Activated CD4-positive, alpha-beta T cell treated with anti-CD3 and anti-CD28 coated beads, Interleukin-2, amount 10 ng/mL, durations not matched to agents 7 days and 5 days (primary cell): ENCODE measurements at places on chromosomes 11 and 22. TPM values are rescaled to one million over a fixed set of nuclear protein-coding genes. Genes with fewer than 3 reads are reported as not detected.

DNA sequence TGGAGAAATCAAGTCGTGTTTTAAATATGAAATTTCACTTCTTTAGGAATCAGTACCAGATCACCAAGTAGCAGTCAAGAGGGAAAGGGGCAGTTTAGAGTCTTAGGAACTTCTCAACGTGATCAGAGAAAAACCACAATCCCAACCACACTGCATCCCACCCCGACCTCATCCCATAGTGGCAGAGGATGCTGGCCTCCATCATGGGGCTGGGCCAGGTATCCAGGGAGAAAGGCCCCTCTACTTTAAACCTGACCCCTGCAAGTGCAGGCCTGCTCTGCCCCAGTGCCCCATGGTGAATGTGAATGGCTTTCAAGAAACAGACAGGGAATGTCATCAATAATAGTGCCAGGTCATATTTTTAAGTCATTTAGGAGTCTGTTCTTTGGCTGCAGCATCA is 12.1 kb downstream of the CHST1 start:
- no peak for DNase-seq

The MMP12 gene
- total RNA-seq = not detected

GRCh38 chr11:13118650-13119049 is 109.5 kb downstream of the RASSF10 start:
- DNase-seq = no peak

The LDHAL6A gene
- 0.15 TPM for total RNA-seq

DNA sequence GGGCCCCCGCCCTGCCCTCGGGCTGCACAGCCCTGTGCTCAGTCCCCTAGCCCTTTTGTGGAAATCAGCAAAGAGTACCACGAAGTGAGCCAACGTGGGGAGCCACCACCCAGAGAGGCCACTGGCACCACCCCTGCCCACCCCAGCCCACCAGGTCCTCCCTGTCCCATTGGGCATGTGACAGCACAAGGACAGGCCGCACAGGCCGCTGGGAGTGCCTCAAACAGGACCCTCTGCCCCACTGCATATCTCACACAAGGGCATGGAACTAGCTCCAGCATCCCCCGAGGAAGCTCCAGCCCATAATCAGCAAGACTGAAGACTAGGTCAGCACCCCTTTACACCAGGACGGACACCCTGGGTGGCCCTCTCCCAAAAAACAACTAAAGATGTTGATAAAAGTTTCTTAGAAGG is 29.7 kb downstream of the GNB1L start:
- DNase-seq = peak; percentile 3

DNA sequence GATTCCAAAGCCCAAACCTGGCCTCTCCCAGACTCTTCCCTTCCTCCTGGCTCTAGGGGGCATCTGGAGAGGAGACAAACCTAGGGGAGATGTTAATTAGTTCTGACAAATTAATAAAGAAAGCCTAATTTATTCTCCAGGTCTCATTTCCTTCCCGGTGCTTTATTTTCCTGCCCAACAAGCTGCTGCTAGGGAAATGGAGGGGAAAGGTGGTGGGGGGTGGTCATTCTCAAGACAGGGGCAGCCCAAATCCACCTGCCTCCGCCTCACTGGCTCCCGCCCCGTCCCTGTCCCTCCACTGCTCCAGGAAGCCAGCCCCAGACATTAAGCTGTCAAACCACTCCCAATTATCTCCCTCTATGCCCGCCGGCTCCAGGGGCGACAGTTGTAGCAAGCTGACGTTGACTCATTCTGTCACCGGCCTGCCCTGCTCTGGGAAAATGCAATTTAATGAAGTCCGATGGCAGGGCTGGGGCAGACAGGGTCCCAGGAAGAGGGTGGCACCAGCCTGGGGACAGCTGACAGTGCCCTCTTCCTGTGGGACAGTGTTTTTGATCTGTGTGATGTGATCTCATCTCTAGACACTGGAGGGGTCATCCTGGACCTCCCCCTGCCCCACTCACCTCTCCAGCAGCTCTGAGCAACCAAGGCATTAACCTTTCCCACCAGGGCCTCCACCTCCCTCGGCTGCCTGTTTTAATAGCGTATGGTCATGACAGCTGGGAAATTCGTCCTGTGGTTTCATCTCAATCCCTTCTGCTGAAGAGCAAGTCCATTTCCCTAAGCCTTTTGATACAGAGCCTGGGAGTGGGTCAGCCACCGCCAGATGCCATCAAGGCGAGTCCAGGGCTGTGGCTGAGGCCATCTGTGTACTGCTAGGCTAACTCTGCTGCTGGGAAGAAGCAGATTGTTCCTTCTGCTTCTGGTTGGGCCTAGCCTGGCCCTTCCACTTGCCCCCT is 27.1 kb downstream of the NECTIN1 start:
- no peak for DNase-seq

The ANO1 gene
- not detected for total RNA-seq

DNA sequence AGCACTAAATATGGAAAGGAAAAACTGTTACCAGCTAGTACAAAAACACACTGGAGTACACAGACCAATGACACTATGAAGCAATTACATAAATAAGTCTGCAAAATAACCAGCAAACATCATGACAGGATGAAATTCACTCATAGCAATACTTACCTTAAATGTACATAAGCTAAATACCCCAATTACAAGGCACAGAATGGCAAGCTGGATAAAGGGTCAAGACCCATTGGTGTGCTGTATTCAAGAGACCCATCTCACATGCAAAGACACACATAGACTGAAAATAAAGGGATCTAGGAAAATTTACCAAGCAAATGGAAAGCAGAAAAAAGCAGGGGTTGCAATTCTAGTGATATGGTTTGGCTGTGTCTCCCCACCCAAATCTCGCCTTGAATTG is 44.0 kb upstream of the CALCA start:
- DNase-seq = no peak

- no peak for DNase-seq
Observed at GRCh38 chr22:45554861-45555260, 52.2 kb downstream of the FBLN1 start.

The STX5 gene
- 41.0 TPM for total RNA-seq

The GAS2L1 gene
- 5.1 TPM for total RNA-seq

The PDE3B gene
- total RNA-seq = 101 TPM

DNA sequence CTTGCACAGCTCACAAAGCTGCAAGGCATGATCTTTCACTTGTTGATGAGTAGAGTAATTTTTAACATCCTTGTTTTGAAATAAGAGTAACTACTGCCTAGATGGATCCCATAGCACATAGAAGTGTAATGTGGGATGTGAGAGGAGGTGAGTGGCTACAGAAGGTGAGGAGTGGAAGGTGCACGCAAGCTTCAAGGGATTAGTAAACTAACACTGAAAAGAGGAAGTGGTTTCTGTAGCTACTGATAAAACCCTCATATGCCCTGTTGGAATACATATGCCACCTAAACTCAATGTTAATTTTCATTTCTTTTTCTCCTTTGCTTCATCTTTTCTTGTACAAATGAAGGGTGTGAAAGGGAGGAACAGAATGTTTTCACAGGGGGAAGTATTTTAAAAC is 22.0 kb upstream of the CTSC start:
- no peak for DNase-seq

DNA sequence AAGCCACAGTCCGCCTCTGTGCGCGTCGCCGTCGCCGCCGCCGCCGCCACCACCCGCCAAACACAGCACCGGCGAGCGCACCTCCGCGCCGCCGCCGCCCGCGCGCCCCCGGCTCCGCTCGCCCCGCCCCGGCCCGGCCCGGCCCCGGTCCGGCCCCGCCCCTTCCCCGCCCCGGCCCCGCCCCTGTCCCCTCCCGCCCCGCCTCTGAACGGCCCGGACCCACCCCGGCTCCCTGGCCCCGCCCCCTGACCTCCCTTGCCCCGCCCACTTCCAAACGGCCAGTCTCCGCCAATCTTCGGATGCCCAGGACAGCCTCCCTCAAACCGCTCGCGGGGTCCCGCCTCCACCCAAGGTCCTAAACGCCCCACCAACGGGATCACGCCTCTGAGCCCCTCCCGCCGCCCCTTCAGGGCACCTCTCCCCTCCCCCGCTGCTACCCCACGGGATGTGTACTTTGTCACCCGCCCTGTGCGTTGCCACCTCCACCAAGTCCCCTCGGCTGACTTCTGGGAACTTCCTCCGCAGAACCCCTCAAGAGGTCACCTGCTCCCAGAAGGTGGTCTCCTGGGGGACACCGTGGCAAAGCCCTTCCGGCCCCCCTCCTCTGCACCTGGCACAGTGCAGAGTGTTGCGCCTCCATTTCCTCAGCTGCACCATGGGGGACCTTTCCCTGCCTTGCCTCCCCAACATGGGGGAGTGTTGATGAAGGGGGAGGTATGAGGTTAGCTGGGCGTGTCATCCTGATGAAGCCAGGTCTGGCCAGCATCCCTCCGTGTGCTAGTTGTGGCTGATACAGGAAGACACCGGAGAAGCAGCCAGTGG is at the start of gene KIAA0930:
KIAA0930 (minus strand) TSS at position 85 of the 822 bp plus-strand sequence. CDS start 191 bp downstream, outside the sequence.
- peak; percentile 79 for DNase-seq

DNA sequence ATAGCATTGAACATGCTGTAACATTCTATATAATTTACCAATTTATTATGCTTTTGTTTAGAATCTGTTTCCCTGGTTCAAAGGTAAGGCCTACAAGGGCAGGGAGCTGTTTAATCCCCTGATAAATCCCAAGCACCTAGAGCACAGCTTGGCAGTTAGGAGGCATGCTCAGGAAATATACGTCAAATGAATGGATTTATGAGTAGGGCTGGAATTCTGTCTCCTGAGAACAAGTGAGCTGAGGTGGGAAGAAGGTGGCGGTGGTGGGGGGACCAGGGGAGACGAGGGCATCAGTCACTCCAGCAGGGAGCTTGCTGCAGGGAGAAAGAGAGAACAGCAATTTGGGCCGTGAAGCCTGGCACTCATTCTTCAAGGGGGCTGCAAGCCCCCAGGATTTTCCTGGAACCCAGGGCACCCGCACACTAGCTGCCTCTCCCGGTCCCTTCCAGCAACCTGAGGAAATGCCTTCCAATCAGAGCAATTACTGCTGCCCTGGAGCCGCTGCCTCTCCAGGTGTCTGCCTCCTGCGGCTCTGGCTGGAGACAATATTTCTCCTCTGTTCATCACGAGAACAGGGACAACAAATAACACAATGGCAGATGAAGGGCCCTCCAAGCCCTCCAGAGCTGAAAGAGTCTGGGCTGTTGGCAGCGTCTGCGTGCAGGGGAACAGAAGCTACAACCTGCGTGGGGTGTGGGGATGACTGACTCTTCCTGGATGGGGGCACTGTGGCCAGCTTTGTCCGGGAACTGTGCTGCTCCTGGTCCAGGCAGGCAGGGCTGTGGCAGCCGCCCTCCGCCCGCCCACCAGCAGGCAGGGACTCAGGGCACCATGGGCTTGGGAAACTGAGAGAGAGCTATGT is 233.4 kb downstream of the ST3GAL4 start:
- DNase-seq = no peak

DNA sequence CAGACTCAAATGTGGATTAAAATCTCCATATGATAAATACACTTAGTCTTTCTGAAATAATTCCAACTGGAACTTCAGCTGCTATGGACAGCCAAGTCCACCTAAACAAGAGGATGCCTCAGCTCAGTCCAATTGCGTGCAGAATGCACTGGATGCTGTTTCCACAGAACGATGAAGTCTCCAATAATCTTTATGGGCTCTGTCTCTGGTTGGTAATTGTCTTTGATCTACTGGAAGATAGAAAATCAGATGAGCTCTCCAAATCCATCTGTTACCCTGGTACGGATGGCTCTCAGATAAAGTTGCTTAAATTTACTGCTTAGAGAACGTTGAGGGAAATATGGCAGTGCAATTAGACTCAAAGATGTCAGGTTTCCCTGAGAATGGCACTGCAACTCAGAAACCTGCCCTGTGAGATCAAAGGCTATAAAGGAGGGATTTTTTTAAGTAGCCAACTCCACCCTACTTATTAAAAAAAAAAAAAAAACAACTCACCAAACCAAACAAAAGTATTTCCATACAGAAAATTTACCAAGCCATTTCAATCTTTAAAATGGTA is 859 bp upstream of the BIRC3 start:
- no peak for DNase-seq

GRCh38 chr11:69842746-69843528 is 23.7 kb upstream of the FGF3 start:
- DNase-seq = no peak

GRCh38 chr11:65432686-65433582 is 10.3 kb downstream of the NEAT1 start:
- no peak for DNase-seq

DNA sequence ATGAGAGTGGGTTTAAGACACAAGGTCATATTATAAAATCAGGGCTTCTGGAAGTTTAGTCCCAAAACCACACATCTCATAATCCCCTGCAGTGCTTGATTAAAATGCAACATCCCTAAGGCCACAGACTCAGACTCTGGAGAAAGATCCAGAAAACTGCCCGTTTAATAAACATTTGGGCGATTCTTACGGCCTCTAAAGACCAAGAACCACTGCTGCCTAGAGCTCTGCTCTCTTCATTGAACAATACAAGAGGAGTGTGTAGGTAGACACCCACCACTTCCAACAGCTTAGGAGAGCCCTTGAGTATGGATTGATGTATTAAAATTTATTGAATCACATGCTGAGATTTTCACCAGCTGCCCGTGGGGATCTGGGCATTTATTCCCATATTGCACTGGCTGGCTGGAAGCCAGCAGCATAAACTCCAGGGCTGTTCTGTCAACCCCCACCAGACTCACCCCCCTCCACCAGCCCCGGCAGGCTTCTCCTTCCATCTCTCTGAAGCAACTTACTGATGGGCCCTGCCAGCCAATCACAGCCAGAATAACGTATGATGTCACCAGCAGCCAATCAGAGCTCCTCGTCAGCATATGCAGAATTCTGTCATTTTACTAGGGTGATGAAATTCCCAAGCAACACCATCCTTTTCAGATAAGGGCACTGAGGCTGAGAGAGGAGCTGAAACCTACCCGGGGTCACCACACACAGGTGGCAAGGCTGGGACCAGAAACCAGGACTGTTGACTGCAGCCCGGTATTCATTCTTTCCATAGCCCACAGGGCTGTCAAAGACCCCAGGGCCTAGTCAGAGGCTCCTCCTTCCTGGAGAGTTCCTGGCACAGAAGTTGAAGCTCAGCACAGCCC is 749 bp upstream of the BEST1 start:
- no peak for DNase-seq

DNA sequence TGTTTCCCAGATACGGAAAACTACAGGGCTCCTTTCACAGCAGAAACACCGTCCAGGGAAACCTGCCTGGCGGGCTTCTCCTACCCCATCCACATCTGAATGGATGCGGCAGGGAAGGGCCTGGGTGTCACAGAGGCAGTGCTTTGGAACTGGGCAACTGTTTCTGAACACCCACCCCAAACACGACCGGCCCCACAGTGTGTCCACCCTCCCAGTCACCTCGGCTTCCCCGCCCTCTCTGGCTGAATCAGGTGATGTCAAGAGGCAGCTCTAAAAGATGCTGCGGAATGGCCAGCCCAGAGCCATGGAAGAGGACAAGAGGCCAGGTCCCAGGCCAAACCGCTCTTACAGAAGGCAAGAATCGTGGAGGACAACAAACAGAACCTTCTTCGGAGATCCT is 22.0 kb downstream of the IFT27 start:
- no peak for DNase-seq

The APOA4 gene
- total RNA-seq = not detected

- no peak for DNase-seq
Observed at GRCh38 chr11:66912911-66913310, 45.3 kb downstream of the PC start.

GRCh38 chr11:13784855-13785254 is 116.4 kb downstream of the FAR1 start:
- DNase-seq = no peak
